CD8-positive, alpha-beta memory T cell (primary cell): ENCODE measurements at places on chromosomes 12 and 14. TPM values are rescaled to one million over a fixed set of nuclear protein-coding genes. Genes with fewer than 3 reads are reported as not detected.

DNA sequence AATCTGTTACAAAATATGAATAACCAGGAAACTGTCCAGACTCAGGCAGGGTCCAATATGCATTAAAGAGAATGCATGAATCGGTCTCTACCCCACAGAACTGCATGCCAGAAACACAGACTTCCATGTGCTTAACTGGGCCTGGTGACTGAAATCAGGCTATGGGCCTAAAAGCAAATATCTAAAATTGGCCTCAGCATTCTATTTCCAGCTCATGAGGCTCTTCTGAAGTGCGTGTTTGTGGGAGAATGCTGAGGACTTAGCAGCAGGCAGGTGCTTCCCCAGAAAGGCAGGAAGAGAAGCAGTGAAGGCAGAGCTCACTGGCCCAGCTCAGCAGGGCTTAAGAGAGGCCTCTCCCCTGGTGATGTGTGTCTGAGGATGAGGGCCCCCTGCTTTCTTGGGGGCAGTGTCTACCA is 48.5 kb downstream of the ADGRD1 start:
- H3K4me3 ChIP-seq: no peak overlapping the region
- H3K27ac ChIP-seq: no peak overlapping the region
- no peak for DNase-seq
- H3K36me3 ChIP-seq: no peaks in the 10 kb centered on the region
- no peaks in the 10 kb centered on the region for H3K27me3 ChIP-seq

The SYT1 gene
- total RNA-seq: not detected

- H3K4me1 ChIP-seq: no peaks in the 10 kb centered on the region
- H3K36me3 ChIP-seq: no peaks in the 10 kb centered on the region
- H3K4me3 ChIP-seq: no peak overlapping the region
- no peaks in the 10 kb centered on the region for H3K27me3 ChIP-seq
- DNase-seq: no peak
Observed at GRCh38 chr14:31280871-31281220, 73.3 kb upstream of the HECTD1 start.

The LMNTD1 gene
- total RNA-seq: not detected

- H3K4me1 ChIP-seq: no peaks in the 10 kb centered on the region
- no peak overlapping the region for H3K4me3 ChIP-seq
- H3K27me3 ChIP-seq: no peaks in the 10 kb centered on the region
Observed at GRCh38 chr14:22781301-22781991, 15.0 kb downstream of the OXA1L start.

The GRIN2B gene
- not detected for total RNA-seq

The IL22 gene
- total RNA-seq: 0.64 TPM

DNA sequence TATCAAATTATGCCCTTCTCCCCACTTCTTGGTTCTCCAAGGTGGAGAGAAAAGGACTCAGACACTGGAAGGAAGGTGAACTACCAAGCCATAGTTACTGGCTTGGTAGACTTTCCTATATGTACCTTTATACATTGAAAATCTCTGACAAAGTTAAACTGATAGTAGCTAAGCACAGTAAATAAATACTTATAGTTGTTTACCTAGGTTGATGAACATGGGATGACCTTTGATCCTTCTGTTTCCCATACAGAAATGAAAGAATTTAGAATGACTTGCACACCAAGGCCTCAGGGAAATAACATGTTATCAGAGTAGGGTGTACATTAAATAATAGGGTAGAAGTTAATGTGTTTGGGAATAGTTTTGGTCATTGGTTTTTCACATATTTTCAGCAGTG is 6.7 kb downstream of the ARHGAP5 start:
- H3K4me1 ChIP-seq: peaks cover 7% of the 10 kb centered on the region
- no peaks in the 10 kb centered on the region for H3K27me3 ChIP-seq
- H3K4me3 ChIP-seq: no peak overlapping the region
- no peak overlapping the region for H3K27ac ChIP-seq
- no peaks in the 10 kb centered on the region for H3K36me3 ChIP-seq
- no peak for DNase-seq

The EPYC gene
- not detected for total RNA-seq

- no peaks in the 10 kb centered on the region for H3K36me3 ChIP-seq
- no peak overlapping the region for H3K27ac ChIP-seq
- no peak overlapping the region for H3K4me3 ChIP-seq
- H3K4me1 ChIP-seq: no peaks in the 10 kb centered on the region
Observed at GRCh38 chr14:71891970-71892369, 40.3 kb upstream of the RGS6 start.

DNA sequence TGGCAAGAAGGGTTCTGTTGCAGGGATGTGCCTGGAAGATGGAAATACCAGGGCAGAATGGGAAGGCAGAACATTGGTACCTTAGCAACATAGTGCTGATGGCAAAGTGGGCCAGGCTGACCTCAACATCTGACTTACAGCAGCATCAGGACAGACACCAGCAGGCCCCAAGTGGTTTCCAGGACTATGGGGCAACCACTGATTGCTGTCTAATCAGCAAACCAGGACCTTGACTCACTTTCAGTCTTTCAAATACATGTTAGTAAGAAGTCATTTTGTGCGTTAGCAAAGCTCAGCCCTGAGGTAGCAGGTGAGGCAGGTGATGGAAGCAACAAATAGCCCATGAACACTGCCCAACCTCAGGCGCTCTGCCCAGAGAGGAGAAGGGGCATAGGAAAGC is 4.7 kb upstream of the SPTSSA start:
- H3K4me1 ChIP-seq: peaks cover 3% of the 10 kb centered on the region
- no peaks in the 10 kb centered on the region for H3K36me3 ChIP-seq
- H3K27ac ChIP-seq: no peak overlapping the region
- H3K4me3 ChIP-seq: no peak overlapping the region

The CLEC4C gene
- total RNA-seq: not detected

- no peak overlapping the region for H3K27ac ChIP-seq
- DNase-seq: no peak
- no peak overlapping the region for H3K4me3 ChIP-seq
- H3K27me3 ChIP-seq: no peaks in the 10 kb centered on the region
- no peaks in the 10 kb centered on the region for H3K4me1 ChIP-seq
- no peaks in the 10 kb centered on the region for H3K36me3 ChIP-seq
Observed at GRCh38 chr12:75892731-75893408, 138.7 kb downstream of the PHLDA1 start.

- H3K4me1 ChIP-seq: no peaks in the 10 kb centered on the region
- H3K27me3 ChIP-seq: no peaks in the 10 kb centered on the region
- no peak overlapping the region for H3K4me3 ChIP-seq
- no peak for DNase-seq
Observed at GRCh38 chr14:33457617-33458016, 493.3 kb downstream of the EGLN3 start.

The IAPP gene
- total RNA-seq: not detected

- no peak overlapping the region for H3K4me3 ChIP-seq
- no peak overlapping the region for H3K27ac ChIP-seq
- H3K27me3 ChIP-seq: no peaks in the 10 kb centered on the region
- H3K4me1 ChIP-seq: no peaks in the 10 kb centered on the region
- DNase-seq: no peak
- no peaks in the 10 kb centered on the region for H3K36me3 ChIP-seq
Observed at GRCh38 chr12:10511756-10512355, 6.2 kb downstream of the EIF2S3B start.

DNA sequence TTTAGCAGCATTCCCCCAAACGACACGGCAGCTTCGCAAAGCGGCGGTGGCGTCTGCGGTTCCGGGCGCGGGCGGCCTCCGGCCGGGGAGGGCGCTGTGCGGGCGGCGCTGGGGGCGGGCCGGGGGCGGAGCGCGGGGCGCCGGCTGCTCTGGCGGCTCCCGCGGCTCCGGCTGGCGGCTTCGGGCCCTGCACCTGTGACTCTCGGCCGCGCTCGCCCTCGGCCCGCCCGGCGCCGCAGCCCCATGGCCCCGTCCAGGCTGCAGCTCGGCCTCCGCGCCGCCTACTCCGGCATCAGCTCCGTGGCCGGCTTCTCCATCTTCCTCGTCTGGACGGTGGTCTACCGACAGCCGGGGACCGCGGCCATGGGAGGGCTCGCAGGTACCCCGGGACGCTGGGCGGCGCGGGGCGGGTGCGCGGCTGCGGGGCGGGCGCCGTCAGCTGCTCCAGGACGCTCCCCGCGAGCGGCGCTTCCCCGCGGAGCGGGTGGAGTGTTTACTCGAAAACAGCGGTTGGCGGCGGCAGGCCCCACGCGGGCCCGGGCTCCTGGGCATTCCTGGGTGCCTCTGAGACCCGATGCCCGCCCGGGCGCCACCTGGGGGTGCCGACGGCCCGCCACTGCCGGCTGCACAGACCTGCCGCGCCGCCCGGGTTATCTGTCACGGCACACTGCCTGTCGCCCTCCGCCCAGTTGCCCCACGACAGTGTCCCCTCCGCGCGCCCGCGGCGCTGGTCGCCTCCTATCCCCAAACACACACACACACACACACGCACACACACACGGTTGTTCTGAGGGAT is at the start of gene SLC48A1:
Gene SLC48A1 (plus strand): TSS at position 177 of the 796 bp plus-strand sequence. CDS start 67 bp downstream, at position 244.
- peaks cover 15% of the 10 kb centered on the region for H3K4me1 ChIP-seq
- H3K36me3 ChIP-seq: no peaks in the 10 kb centered on the region
- H3K27ac ChIP-seq: peak within 1 kb of the TSS; percentile 74
- H3K27me3 ChIP-seq: no peaks in the 10 kb centered on the region
- peak within 1 kb of the TSS; percentile 54 for H3K4me3 ChIP-seq

The AMN gene
- total RNA-seq: 0.66 TPM

- H3K36me3 ChIP-seq: no peaks in the 10 kb centered on the region
- peaks cover 43% of the 10 kb centered on the region for H3K4me1 ChIP-seq
- H3K4me3 ChIP-seq: no peak overlapping the region
- no peaks in the 10 kb centered on the region for H3K27me3 ChIP-seq
- DNase-seq: no peak
Observed at GRCh38 chr14:92850492-92850891, 56.4 kb downstream of the GOLGA5 start.

- no peaks in the 10 kb centered on the region for H3K4me1 ChIP-seq
- H3K4me3 ChIP-seq: no peak overlapping the region
- H3K27me3 ChIP-seq: no peaks in the 10 kb centered on the region
Observed at GRCh38 chr12:55850893-55851292, 8.2 kb upstream of the MMP19 start.

The ALDH1L2 gene
- total RNA-seq: 0.69 TPM

DNA sequence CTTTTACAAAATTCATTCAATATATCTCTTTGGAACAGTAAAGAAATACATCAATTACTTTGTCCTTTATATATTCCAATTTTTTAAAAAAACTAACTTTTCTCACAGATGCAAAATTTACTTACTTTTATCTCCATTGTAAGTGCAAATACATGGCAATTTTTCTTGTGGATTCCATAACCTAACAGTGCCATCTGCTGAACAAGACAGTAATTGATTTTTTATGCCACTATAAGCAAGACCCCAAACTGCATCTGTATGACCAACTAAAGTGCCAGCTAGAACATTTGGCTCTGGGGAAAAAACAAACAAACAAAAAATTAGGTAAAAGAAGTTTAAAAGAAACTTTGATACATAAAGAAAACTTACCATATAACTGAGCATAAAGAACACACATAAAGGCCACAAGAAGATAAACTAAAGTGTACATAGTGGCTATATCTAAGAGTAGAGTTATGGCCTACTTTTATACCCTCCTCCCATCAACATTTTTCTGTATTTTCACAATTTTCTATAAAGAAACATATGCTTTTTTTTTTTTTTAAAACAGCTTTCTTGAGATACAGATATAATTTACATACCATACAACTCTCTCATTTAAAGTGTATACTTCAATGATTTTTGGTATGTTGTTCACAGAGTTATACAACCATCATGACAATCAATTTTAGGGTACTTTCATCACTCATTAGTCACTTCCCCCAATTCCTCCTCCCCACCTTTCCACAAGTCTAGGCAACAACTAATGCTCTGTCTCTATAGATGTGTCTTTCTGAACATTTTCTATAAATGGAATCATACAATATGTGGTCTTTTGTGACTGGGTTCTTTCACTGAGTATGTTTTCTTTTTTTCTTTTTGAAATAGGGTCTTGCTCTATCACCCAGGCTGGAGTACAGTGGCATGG is 32.6 kb downstream of the COCH start:
- no peak overlapping the region for H3K4me3 ChIP-seq
- no peak for DNase-seq
- no peaks in the 10 kb centered on the region for H3K4me1 ChIP-seq
- peaks cover 13% of the 10 kb centered on the region for H3K36me3 ChIP-seq

The MAP1LC3B2 gene
- total RNA-seq: 0.96 TPM

The RPGRIP1 gene
- not detected for total RNA-seq

The VASH1 gene
- total RNA-seq: 6.3 TPM

GRCh38 chr12:71935594-71935993 is 3.1 kb upstream of the TPH2 start:
- no peaks in the 10 kb centered on the region for H3K36me3 ChIP-seq
- H3K27ac ChIP-seq: no peak overlapping the region
- H3K27me3 ChIP-seq: peaks cover 15% of the 10 kb centered on the region
- H3K4me1 ChIP-seq: no peaks in the 10 kb centered on the region
- DNase-seq: no peak
- H3K4me3 ChIP-seq: no peak overlapping the region

The RBP5 gene
- not detected for total RNA-seq
